ENCODE measurements at places on chromosomes 6 and 20. TPM values are rescaled to one million over a fixed set of nuclear protein-coding genes. Genes with fewer than 3 reads are reported as not detected.

Gene ABHD12
- polyA plus RNA-seq: 23.5 TPM

Gene IRAK1BP1
- polyA plus RNA-seq: 0.86 TPM

Gene MCCD1
- 0.09 TPM for polyA plus RNA-seq

Gene HLA-DOA
- 0.03 TPM for polyA plus RNA-seq

Gene FBXO5
- polyA plus RNA-seq: 9.5 TPM

Gene ULBP2
- not detected for polyA plus RNA-seq

Gene RAMACL
- 0.14 TPM for polyA plus RNA-seq

Gene RWDD1
- polyA plus RNA-seq: 27.4 TPM

Gene JAG1
- 47.1 TPM for polyA plus RNA-seq

Gene ABHD16B
- polyA plus RNA-seq: not detected

Gene PSORS1C2
- polyA plus RNA-seq: not detected

Gene KHDC1
- not detected for polyA plus RNA-seq

Gene E2F1
- polyA plus RNA-seq: 22.5 TPM

Gene C2
- 450 TPM for polyA plus RNA-seq

Gene FOXA2
- polyA plus RNA-seq: 12.2 TPM

Gene ZKSCAN8
- polyA plus RNA-seq: 10.8 TPM

Gene ADTRP
- not detected for polyA plus RNA-seq

Gene APCDD1L
- polyA plus RNA-seq: not detected

Gene LPA
- polyA plus RNA-seq: not detected

Gene NR2E1
- polyA plus RNA-seq: not detected

Gene TBC1D32
- 2.0 TPM for polyA plus RNA-seq

Gene EFCAB8
- not detected for polyA plus RNA-seq

Gene GGTLC1
- polyA plus RNA-seq: not detected

Gene RBM39
- polyA plus RNA-seq: 920 TPM

Gene PDE10A
- polyA plus RNA-seq: 0.07 TPM

Gene COQ3
- 4.8 TPM for polyA plus RNA-seq

Gene SYNDIG1
- polyA plus RNA-seq: not detected

Gene GTSF1L
- not detected for polyA plus RNA-seq

Gene MUCL3
- polyA plus RNA-seq: not detected

Gene DDX43
- polyA plus RNA-seq: not detected

Gene OR2H1
- 0.15 TPM for polyA plus RNA-seq

Gene ZBTB2
- 14.6 TPM for polyA plus RNA-seq

Gene BPIFB2
- 1,439 TPM for polyA plus RNA-seq

Gene SYCP2
- polyA plus RNA-seq: 0.24 TPM

Gene NKAIN2
- not detected for polyA plus RNA-seq

Gene MRAP2
- polyA plus RNA-seq: 0.68 TPM

Gene MYBL2
- polyA plus RNA-seq: 11.9 TPM

Gene CLPSL1
- not detected for polyA plus RNA-seq

Gene CBFA2T2
- 20.8 TPM for polyA plus RNA-seq

Gene DEFB124
- not detected for polyA plus RNA-seq

Gene SLC35D3
- not detected for polyA plus RNA-seq

Gene LRRC73
- polyA plus RNA-seq: 0.08 TPM

Gene TREML1
- not detected for polyA plus RNA-seq

Gene SLC17A3
- 0.08 TPM for polyA plus RNA-seq

Gene CLDN20
- polyA plus RNA-seq: not detected

Gene ZNF341
- 2.2 TPM for polyA plus RNA-seq

Gene KHDRBS2
- not detected for polyA plus RNA-seq

Gene PROCR
- 1.7 TPM for polyA plus RNA-seq

Gene TPD52L1
- 0.53 TPM for polyA plus RNA-seq

Gene TMEM217
- polyA plus RNA-seq: 1.8 TPM

Gene TCF15
- polyA plus RNA-seq: not detected

Data from HepG2 (cell line).